ENCODE measurements at places on chromosomes 3 and 15.

- DNase-seq: no peak
These were observed 77.0 kb downstream of the BBX start for GRCh38 chr3:107599772-107600145.

- DNase-seq: no peak
These were observed 43.2 kb upstream of the BOC start for GRCh38 chr3:113167825-113168801.

GRCh38 chr3:121916189-121916588 is 22.0 kb downstream of the SLC15A2 start:
- DNase-seq: no peak

- peak; percentile 27 for DNase-seq
These were observed 4.0 kb downstream of the GLYCTK start for GRCh38 chr3:52291508-52292181.

DNA sequence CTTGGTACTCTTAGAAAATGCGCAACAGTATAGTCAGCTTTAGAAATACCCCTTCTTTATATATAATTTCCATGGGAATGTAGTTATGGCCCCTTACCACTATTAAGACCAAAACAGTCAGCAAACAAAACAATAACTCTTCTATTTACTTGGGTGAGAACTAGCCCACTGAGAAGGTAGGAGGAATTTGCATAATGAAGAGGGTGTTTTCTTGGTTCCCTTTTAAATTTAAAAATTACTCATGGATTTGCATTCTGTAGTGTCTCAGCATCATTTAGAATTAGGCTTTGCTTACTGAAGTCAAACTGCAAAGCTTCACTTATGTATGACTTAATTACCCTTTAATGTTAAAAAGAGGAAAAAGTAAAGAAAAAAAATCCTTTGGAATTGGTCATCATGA is 350.8 kb downstream of the PTPRG start:
- DNase-seq: no peak

DNA sequence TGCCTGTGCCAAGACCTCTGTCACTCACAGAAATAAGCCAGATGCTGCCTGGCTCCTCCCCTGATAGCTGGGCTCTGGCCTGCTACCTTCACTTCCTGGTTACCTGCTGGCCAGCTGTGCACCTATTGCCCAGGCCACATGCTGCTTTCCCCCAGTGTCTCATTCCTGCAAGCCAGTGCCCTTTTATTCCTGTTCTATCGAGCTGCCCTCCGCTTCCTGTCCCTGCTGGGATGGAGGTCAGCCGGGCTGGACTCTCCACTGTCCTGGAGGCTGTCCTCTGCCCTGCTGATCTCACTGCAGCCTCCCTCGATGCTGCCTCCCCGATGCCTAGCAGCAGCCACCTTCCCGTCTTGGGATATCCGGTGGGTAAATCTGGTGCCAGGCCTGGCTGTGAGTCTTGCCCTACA is 37.0 kb upstream of the SNRPA1 start:
- no peak for DNase-seq

DNA sequence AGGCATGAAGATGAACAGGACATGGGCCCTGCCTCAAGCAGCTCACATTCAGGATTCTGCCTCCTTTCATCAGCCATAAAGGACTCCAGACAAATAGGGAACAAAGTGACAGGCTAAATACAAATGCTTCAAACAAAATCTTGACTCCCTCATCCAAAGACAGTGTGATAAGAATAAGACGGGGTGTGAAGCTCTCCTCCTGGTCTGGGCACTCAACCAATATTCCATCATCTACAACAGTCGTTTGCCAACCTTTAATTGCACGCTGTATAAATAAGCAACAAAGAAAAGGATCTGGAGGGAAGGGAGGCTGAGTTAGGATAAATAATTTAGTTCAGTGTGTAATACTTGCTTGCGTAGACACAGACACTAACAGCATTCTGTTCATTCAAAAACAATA is 5.4 kb downstream of the CCDC54 start:
- no peak for DNase-seq

DNA sequence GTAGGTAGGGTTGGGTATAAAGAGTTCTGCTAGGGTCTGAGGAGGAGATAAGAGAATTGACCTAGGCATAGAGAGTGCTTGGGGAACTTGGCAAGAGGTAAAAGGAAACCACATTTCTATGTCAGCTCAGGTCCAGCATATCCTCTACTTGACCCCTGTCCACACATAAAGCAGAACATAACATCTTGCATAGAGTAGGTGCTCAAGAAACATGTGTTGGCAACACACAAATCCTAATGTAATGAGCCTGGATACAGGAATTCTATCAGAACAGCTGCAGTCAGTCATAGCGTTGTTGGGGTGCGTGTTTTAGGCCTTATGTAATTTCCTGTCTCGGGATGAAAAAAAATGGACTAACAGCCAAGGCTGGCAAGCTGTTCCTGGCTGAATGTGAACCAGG is 35.0 kb upstream of the PLCL2 start:
- peak; percentile 22 for DNase-seq

- no peak for DNase-seq
These were observed 196.1 kb downstream of the RYR3 start for GRCh38 chr15:33506781-33507296.

GRCh38 chr3:148631124-148631903 is 66.4 kb upstream of the AGTR1 start:
- no peak for DNase-seq

DNA sequence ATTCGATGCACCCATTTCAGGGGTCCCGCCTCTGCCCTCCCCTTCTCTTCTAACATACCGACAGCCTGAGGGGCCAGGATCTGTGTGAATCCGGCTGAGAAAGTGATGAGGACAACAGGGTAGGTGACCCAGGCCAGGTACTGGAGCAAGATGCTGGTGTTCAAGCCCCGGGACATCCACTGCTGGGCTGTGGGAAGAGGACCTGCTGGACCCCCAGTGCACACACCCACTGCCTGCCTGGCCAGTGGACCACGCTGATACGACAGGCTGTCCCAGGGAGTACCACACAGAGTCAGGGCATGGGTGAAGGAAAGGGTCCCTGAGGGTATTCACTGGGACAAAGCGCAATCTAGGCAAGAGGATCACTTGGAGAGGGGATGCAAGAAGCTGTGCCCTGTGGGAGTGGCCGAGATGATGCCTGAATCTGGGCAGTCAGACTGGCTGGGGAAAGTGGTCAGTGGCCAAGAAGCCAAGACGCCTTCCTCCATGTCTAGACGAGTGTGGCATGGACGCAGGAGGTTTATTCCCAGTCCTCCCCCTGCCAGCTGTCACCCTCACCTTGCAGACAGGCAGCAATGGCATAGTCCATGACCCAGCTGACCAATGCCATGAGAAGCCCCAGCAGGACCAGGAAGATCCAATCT is 3.2 kb downstream of the CLCN2 start:
- DNase-seq: no peak

DNA sequence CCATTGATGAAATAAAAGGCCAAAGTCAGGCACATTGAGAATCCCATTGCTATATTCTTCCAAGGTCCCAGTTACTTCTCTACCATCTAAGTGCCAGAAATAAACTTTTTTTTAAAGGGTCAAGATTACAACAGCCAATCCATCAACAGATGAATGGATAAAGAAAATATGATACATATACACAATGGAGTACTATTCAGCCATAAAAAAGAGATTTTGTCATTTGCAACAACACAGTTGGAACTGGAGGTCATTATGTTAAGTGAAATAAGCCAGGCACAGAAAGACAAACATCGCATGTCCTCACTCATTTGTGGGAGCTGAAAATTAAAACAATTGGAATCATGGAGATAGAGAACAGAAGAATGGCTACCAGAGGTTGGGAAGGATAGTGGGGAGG is 25.5 kb downstream of the ULK4 start:
- no peak for DNase-seq

- no peak for DNase-seq
These were observed 34.6 kb downstream of the FAM174B start for GRCh38 chr15:92620991-92621390.

- DNase-seq: no peak
These were observed 66.4 kb downstream of the CNOT10 start for GRCh38 chr3:32751377-32751776.

- DNase-seq: no peak
These were observed 32.5 kb downstream of the BCL2L10 start for GRCh38 chr15:52080031-52080430.

DNA sequence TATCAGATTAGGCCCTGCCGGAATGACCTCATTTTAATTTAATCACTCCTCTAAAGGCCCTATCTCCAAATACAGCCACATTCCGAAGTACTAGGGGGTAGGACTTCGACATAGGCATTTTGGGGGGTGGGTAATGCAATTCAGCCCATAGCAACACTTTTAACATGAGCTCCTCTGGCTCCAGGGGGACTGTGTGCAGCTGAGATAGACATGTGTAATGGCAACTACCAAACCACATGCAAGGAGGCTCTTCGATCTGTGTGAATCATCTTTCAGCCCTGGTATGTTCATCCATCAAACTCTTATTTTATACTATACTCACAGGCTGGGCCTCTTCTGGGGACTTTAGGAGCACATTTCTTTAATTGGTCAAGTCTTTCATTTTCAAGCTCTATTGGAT is 57.4 kb upstream of the PPARG start:
- no peak for DNase-seq

DNA sequence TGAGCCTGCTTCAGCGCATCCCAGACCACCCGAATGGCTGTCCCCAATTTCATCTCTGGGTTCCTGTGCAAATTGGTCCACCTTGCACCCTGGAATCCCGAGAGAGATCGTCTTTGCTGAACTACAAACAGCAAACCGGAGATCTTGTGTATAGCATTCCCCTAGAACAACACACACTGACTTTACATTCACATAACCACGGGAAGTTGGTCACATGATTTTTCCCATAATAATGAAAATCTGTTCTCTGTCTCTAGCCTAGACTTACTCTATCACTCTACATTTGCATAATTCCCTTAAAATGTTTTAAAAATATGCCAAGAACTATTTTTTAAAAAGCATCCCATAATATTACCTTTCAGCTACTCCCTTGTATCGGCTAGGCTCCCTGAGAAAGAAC is 34.6 kb downstream of the CTSH start:
- no peak for DNase-seq

DNA sequence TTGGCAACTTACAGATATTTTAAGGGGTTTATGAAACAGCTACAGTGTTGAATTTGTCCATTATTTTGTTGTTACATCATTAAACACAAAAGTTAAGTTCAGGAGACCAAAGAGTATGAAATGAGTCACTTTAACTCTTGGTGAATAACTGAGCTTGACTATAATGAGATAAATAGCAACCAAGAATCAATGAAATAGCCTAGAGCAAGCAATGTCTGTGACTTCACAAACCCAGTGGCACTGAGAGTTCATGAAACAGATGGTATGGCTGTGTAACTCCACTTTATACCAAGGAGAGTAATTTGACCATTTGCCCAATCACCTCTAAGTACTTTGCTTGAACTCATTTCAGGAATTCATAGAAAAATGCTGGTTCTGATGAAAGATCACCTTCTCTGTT is 169.6 kb upstream of the GADL1 start:
- DNase-seq: no peak

- no peak for DNase-seq
These were observed 25.4 kb upstream of the SLC25A26 start for GRCh38 chr3:66195347-66195783.

DNA sequence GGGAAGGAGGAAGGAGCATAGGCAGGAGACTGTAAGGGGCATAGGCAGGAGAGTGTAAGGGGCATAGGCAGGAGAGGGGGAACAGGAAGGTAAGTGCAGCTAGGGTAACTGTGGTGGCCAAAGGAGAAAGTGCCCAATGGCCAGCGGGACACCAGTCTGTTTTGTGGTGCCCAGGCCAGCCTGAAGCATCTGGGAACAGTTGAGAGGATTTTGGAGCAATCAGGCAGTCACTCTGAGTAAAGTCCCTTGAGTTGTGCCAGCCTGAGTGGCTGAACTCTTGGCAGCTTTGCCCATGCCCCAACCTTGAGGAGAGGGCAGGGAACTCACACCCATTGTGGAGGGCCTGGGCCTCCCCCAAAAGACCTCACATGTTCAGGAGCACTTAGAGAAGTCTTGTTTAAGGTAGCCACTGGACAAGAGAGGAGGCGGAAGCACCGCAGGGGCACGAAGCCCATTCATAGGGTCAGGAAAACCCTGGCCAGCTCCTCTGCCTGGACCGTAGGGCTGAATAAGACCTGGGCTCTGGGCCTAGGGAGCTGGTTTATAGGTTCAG is 3.5 kb upstream of the TGM5 start:
- DNase-seq: no peak

- no peak for DNase-seq
These were observed 58.9 kb downstream of the GASK1A start for GRCh38 chr3:43038010-43038409.

- DNase-seq: no peak
These were observed 7.6 kb downstream of the NMNAT3 start for GRCh38 chr3:139670196-139670595.

- DNase-seq: peak; percentile 89
These were observed 9.1 kb upstream of the TIPARP start for GRCh38 chr3:156665291-156665690.
